Inflammatory macrophage treated with lipopolysaccharide for 4 hours (primary cell): ENCODE measurements at places on chromosomes 13 and 19.
A peak's percentile ranks its signal among the peaks of the same experiment; 100 is the strongest.

DNA sequence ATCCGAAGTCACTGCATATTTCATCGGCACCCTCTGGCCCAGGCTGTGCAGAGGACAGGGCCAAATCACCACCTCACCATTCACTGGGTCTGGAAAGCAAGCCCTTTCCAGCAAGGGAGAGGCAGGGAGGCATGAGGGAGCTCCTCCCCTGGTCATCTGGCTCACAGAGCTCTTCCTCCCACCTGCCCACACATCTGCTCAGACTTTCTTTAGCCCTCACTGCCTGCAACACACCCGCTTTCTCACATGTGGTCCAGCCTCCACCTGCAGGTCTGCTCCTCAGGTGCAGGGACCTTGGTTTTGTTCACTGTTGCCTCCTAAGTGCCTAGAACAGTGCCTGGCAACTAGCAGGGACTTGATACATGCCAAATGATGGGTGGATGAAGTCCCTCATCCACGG, 21.0 kb upstream of the SLC35E1 start:
- no peak for DNase-seq

DNA sequence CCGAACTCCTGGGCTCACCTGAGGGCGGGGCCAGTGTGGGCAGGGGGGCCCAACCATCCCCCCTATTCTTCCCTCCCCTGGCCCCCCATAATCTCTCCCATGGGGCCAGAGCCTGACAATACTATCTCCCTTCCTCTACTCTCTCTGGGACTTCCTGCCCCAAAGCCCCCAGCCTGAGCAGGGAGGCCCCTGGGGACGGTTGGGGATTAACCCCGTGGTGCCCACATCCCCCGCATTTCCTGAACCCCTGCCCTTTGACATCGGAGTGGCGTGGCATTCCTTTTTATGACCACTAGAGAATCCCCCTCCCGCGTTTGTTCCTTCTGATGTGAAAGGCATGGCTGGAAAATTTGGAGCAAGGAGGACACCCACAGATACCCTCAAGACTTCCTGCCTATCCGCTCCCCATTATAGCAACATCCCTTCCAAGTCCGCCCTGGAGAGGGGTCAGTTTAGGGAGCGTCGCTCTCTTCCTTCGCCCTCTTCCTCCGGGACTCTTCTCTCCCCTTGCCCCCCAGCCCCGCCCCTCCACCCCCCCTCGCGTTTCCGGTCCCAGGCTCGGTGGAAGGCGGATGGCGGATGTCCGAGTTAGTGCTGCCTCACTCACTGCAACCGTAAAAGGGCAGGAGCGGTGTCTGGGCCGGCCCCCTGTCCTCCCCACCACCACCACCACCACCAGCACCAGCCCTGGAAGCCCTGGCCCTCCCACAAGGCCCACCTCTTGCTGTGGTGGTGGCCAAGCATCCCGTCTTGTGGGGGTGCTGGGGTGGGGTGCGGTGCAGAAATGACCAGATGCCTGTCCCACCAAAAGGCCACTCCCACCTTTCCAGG, 1.8 kb downstream of the VASP start:
- DNase-seq = peak; percentile 73

GRCh38 chr13:50714891-50715290, 128.6 kb downstream of the DLEU7 start:
- DNase-seq = peak; percentile 39

DNA sequence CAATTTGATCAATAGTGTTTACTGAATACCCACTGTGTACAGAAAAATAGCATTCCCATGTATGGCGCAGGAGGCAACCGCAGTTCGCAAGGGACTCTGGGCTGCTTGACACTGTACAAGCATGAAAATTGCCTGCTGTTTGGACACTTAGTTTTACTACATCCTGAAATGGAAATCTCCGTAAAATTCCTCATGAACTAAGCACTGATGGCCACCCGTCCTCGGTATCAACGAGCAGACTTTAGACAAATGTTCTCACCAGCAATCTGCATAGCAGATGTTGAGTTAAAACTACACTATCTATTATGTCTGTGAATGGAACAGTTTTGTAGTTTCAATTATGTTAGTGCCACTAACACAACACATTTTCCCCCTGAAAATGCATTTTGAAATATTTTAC, 294.7 kb downstream of the DCLK1 start:
- no peak for DNase-seq

DNA sequence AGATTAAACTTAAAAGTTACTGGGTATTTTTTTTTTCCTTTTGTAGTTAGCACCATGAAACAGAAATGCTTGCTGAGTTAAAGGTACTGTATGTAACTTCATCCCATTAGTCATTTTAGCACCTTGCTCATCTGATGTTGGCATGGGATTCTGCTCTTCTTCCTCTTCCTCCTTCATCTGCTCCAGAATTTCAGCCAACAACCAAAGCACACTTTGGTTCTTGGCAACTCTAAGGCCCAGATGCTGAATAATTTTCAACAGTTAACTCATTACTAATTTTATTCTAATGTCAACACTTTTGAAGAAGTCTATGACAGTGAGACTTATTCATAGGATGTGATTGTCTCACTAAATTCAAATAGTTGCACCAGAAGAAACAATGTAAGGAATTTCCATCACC, 359.2 kb downstream of the KCTD12 start:
- DNase-seq = no peak

DNA sequence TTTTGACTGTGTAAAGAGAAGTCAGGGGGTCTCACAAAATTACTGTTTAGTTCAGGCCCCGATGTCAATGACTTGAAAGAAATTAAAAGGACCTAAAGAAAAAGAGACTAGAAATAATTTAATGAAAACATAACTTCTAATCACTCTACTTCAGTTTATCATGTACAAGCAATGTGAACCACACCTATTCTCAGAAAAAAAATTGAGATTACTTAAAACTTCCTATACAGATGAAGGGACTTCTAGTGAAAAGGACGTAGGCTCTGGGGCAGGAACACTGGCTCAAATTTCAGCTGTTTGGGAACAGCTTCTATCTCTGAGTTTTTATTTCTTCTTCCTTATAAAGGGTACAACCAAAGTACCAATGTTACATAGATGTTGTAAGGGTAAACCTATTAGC, 38.0 kb downstream of the TPT1 start:
- DNase-seq = no peak

GRCh38 chr13:48411841-48412531, 927 bp downstream of the LPAR6 start:
- peak; percentile 29 for DNase-seq

DNA sequence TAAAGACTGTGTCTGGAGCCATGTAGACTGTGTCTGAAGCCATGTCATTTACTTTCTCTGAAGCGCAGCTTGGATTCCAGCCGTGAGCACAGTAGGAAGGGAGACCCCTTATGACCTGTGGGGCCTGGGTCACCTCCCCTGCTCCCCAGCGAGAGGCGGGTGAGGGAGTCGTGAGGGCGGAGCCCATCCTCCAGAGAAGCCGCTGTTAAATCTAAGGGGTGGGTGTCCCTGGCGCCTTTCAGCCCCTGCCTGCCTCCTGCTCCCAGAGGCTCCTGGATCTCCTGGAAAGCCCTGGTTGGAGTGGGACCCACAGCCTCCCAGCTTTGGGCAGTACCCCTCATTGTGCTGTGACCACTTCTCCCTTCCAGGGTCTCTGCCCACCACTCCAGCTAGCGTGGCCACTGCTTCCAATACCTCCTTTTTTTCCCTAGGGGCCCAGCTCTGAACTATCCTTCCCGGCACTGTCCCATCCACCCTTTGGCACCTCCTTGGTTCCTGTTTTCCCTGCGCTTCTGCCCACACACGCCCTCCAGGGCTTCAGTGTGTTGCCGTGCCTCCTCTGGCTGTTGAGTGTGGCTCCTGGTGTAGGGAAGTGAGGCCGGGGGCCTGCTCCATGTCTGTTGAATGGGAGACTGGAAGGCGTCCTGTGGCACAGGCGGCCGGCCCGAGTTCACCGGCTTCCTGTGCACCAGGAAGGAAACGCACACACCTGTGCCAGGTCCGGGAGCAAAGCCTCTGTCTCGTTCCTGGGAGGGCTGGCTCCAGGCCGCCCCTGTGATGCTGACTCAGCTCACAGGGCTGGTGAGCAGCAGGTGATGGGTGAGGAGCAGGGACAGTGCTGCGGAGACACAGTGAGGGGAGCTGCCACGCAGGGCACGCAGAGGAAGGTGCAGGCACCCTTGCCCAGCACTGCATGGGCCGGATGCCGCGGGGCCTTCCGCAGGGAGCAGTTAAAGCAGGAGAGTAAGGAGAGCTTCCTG, 29.4 kb downstream of the ATP4B start:
- no peak for DNase-seq

DNA sequence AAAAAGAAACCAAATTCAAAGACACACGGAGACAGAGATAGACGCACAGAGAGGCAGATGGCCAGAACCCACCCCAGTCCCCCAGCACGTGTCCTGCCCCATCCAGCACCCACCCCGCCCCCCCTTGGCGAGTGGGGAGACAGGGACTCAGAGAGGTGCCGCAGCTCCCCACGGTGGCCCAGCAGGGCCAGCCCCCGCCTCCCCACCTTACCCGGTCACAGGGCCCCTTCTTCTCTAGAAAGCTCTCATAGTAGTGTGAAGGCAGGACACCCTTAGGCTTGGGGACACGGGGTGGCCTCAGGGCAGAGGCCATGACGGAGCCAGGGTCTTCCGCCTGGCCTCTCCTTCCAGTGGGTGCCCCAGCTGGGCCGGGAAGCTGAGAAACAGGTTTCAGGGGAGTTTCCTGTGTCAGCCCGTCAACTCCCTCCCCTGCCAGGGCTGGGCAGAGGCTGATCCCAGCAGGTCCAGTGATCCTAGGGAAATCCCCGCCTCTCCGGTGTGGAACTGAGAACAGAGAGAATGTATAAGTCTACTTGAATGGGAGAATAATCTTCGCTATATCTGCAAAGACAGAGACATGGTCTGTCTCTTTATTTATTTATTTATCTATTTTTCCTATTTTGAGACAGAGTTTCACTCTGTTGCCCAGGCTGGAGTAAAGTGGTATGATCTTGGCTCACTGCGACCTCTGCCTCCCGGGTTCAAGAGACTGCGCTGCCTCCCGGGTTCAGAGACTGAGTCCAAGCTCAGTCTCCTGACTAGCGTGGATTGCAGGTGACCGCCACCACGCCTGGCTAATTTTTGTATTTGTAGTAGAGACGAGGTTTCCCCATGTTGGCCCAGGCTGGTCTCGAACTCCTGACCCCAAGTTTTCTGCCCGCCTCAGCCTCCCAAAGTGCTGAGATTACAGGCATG, at the start of gene STAP2:
Gene STAP2 (minus strand): TSS at position 387 of the 915 bp plus-strand sequence. CDS start 74 bp downstream, at position 313.
- DNase-seq = no peak

- DNase-seq = no peak
These were observed 10.0 kb downstream of the COL4A2 start for GRCh38 chr13:110317093-110317492.

DNA sequence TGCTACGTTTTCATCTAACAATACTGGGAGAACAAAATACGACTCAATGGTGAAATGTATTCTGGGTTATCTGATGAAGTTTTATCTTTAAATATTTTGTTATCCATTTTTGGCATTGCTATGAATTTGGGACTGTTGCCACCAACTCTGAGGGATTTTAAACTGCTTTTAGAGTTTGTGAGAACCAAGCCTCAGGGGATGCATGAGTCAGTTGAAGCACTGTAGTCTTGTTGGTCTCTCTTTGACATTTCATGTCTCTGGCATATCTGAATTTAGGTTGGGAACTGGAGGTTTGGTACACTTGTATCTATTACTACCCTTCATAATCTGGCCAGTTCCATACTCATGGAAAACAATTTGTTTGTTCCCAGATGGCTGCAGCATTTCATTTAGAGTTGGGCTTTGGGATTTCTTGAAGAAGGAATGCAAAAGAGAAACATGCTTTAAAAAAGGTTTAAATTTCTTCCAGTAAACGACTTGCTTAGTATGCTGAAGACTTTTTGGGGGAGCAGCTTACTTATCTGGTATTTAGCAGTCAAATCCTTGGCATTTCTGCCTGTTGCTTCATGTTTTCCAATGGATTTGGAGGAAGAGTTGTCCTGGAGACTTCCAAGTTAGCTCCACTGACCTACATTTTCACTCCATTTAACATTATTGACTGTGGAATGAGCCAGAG, 28.9 kb downstream of the ARHGEF7 start:
- DNase-seq = no peak

DNA sequence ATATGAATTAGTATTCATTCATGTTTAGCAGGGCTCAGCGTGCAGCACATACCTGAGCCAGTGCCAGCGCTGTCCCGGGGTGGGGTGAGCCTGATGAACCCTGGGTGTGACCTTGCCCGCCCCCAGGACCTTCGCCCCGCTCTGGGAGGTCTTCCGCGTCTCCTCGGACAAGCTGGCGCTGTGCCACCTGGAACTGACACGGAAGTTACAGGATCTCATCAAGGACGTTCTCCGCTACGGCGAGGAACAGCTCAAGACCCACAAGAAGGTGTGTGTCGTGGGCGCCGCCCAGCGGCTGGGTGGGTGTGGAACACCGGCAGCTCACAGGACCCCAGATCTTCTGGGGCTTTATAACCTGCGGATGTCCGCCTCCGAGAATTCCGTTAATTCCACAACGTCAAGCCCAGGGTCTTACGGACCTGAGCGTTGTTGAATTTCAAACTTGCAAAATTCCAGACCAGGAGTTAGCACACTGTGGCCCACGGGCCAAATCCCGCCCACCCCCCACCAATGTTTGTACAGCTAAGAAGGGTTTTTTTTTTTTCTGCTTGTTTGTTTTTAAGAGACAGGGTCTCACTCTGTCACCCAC, 15.4 kb downstream of the FCHO1 start:
- DNase-seq = peak; percentile 82

DNA sequence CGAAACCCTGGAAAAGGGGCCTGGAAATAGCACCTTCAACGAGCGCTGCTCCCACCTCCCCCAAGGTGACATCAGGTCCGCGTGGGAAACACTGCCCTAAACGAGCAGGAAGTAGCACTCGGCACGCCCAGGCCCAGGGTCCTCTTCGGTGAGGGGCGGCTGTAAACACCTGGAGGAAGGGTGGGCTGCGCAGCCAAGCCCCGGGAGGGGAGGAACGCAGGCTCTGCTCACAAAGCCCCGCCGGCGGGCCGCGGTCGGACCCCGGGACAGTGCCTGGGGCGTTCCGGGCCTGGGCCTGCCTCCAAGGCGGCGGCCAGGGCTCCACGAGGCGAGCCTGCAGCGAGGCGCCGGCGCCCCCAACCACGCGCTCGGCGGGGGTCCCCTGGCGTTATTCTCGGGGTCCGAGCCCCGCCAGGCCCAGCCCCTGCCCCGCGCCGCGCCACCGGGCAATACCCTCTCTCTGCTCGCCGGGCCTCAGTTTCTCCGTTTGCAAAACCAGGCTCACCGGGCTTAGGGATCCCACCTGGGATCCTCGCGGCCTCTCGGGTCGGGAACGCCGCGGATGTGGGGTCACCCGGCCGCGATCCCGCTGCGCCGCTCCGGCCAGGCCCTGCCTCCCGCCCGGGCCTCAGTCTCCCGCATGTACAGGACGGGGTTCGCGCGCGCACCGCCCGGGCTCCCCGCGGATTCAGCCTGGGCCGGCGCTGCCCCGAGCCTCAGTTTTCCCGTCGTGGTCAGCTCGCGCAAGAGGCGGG, 630 bp downstream of the RNF126 start:
- peak; percentile 62 for DNase-seq

GRCh38 chr13:46321494-46322225, 65.4 kb downstream of the RUBCNL start:
- DNase-seq = peak; percentile 91
